Stimulated activated CD8-positive, alpha-beta memory T cell treated with anti-CD3 and anti-CD28 coated beads, Interleukin-4, amount 100 ng/mL, for 4 hours (primary cell): ENCODE measurements at places on chromosomes 2 and 18.

DNA sequence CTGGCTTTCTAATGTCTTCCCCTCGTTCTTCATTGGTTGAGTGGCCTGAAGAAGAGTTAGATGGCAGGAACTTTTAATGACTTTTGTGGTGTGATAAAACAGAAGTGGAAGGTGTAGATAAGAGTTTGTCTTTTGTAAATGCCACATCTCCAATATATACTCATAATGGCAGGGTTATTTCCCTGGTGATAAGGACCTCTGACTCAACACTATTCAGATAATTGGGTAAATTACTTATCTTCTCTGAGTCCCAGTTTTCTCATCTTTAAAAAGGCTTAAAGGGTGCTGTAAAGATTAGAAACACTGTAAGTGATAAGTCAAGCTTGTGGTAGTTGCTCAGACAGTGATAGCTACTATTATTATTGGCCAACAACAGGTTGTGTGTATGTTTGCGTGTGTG, 9.5 kb downstream of the KLHL14 start:
- no peak for DNase-seq

- DNase-seq: no peak
Observed at GRCh38 chr18:13613099-13613498, 113.3 kb downstream of the FAM210A start.

DNA sequence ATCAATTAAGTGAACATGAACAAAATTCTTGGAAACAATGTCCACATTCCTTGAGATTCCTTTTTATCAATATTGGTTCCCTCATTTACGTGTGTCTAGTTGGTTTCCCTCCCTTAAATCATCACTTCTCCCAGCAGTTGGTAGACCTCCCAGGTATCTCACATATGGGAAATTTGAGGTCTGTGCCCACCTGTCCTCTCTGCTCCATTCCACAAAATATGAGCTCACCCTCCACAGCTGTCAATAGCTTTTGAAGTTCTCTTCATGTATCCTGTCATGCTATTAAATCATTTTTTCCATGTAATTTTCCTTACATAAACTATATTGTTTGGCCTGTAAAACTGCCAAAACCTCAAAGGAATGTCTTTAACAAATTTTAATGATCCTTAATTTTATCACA, 992.2 kb upstream of the ACVR2A start:
- no peak for DNase-seq

DNA sequence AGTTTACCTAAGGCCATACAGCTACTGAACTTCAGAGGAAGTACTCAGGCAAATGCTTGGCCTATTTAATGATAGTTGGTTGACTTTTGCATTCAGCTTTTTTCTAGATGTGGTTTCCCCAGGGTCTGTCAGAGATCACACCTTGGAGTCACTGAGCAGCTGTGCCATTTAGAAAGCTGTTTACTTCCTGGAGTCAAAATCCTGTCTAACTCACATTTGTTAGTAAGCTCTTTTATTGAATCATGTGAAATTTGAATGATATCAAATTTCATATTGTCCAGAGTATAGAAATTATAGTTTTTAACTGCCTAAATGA, 7.6 kb upstream of the TRIB2 start:
- no peak for DNase-seq

DNA sequence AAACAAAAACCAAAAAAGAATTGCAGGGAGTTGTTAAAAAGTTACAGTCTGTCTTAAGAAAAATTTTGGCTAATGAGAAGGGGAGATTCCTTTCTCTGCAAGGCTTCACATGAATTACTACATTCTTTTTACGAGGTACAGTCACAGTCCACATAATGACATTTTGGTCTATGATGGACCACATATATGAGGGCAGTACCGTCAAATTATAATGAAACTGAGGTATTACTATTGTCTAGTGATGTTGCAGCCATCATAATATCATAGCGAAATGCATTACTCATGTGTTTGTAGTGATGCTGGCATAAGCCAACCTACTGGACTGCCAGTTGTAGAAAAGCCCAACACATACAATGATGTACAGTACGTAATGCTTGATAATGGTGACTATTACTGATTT, 12.5 kb downstream of the SERPINB7 start:
- no peak for DNase-seq

DNA sequence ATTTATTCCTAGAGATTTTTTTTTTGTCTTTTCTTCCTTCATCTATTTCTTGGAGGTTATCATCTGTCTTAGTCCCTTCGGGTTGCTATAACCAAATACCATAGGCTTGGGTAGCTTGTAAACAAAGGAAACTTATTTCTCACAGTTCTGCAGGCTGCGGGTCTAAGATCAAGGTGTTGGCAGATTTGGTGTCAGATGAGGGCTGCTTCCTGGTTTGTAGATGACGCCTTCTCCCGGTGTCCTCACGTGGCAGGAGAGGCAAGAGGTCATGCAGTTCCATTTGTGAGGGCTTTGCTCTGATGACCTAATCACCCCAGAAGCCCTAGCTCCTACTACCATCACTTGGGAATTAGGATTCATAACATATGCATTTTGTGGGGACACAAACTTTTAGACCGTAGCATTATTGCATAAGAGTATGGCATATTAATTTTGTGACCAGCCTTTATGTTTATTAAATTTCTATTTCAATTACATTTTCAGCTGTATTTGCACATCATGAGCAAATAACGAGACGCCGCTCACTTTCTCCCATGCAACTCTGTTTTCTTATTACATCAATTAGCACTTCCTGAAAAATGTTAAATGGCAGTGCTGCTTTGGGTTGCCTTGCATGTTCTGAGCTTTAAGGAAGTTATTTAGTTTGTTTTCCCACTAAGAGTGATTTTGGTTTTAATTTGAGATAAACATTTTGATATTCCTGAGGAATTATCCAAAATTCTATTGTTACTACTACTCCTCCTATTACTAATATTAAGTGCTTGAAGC, 246.4 kb upstream of the HDAC4 start:
- DNase-seq: no peak

- no peak for DNase-seq
Observed at GRCh38 chr2:215431290-215431689, 4.6 kb downstream of the FN1 start.

DNA sequence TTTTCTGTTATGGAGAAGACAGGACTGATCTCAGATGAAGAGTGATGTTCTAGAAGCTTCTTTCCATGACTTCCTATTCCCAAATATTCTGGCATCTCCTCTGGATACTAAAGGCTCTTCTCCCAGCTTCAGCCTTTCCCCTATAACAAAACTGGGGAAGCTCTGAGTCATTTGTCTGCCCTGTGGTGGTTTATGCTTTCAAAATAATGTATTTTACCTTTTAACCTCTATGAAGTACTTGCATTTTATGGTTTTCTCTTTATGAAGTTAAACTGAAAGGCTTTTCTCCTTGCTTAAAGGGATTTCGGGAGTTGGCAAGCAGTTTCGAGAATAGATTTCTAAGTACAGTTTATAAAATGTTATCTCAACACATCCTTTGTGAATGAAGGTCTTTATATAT, 104.4 kb downstream of the TANC1 start:
- no peak for DNase-seq

DNA sequence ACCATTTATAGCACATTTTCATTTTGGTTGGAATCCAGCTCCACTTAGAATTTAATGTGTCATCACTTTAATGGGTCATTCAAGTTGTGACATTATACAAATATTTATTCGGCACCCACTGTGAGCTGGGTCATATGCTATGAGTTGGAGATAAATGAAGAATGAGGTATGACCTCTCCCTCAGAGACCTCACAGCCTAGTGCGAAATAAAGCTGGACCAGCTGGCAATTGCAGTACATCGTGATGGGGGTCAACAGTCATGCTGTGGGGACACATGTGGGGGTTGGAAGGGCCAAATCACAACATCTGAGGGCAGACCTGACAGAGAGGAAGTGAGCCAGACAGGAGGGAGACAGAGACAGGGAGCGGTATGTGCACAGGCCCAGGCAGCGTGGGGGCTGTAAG, 175.4 kb downstream of the MAIP1 start:
- no peak for DNase-seq
